Glomerular endothelial cell (primary cell): ENCODE measurements at places on chromosomes 3 and 15. TPM values are rescaled to one million over a fixed set of nuclear protein-coding genes. Genes with fewer than 3 reads are reported as not detected.
A peak's percentile ranks its signal among the peaks of the same experiment; 100 is the strongest.

GRCh38 chr15:77024273-77025082 is 29.6 kb downstream of the PSTPIP1 start:
- no peak for DNase-seq

DNA sequence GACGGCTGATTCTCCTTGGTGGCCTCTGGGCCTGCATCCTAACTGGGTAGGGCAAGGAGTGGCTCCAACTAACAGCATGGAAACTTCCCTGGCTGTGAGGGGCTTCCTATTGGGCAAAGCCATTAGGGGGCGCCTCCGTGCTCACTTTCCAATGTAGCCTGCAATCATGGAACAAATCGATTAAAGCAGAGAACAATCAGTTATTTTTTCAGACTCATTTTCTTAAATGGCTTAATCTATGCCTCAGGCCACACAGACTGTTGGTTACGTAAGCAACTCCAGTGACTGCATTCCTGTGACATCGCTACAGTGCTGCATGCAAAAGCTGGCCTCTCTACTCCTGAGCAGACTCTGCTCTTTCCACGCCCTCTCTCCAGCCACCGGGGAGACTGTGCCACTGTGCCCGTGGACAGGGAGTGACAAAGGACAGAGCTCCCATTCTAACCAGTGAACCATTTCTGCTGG is 278.9 kb downstream of the KLF13 start:
- DNase-seq = no peak

GRCh38 chr3:147518465-147518864 is 109.3 kb downstream of the ZIC1 start:
- no peak for DNase-seq

DNA sequence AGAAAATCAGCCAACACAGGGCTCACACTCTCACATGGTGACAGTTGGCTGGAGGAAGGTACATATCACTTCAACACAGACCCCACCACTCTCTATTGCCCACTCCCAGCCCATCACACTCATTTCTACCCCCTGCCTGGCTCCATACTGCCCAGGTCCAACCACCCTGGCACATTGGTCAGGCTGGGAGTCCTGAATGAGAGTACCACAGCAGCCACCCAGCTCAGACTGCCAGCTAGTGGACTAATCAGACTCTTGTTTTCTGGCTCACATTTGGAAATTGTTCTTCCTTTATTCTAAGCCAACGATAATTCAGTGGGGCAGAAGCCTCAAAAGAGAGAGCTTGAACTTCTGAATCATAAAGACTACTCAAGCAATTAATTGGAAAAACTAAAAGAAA is 20.0 kb downstream of the MRPL46 start:
- DNase-seq = no peak

DNA sequence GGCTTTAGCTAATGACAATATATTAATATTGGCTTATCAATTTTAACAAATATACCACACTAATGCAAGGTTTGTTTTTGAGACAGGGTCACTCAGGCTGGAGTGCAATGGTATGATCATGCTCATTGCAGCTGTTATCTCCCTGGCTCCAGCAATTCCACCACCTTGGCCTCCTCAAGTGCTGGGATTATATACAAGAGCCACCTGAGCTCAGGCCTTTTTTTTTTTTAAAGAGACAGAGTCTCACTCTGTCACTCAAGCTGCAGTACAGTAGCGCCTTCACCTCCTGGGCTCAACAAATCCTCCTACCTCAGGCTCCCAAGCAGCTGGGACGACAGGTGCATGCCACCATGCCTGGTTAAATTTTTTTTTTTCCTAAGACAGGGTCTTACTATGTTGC is 11.7 kb downstream of the DLG1 start:
- DNase-seq = no peak

DNA sequence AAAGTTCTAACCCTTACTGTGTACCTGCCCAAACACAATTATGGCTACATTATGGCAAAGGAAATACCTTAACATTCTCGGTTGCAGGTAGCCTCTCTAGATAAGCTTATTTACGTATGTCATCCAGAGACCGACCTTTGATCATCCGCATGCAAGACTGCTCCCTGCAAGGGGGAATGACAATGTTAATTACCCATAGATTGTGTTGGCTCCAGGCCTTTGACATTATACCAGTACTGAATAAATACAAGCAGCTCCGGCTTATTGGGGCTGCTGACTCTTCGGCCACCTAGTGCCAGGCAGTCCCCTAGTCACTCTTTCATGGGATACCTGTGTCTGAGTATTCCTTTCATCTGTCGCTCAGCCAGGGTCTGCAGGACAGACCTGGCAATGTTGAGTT is 223.5 kb downstream of the DTWD1 start:
- DNase-seq = no peak

GRCh38 chr3:32257641-32258438 is 19.4 kb downstream of the CMTM8 start:
- no peak for DNase-seq

GRCh38 chr3:44114142-44114541 is 127.5 kb upstream of the TOPAZ1 start:
- no peak for DNase-seq

DNA sequence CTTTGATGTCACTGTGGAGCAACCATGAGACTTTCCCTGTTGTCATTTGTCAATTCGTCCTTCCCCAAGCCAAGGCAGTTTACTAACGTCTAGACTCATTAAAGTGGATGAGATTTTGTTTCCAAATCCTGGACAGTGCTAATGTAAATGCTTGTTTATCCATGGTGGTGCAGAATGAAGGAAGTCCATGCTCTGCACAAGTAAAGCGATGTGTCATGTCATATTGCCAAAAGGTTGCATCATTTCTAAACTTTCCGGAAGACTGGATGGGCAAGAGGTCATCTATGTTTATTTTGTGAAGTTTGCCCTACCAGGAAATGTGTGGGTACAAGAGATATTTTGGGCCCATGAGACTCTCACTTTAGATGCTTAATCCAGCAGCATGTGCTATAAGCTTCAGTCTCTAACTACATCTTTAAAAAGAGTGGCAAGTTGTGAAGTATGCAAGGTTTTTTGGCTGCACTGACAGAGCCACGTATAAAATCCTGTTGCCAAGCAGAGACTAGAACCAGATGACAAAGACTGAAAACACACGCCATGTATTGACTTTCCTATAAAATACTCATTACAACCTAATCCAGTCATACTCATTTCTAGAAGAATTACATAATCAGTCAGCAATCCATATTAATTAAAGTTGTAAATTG is 72.1 kb upstream of the FNDC3B start:
- no peak for DNase-seq

DNA sequence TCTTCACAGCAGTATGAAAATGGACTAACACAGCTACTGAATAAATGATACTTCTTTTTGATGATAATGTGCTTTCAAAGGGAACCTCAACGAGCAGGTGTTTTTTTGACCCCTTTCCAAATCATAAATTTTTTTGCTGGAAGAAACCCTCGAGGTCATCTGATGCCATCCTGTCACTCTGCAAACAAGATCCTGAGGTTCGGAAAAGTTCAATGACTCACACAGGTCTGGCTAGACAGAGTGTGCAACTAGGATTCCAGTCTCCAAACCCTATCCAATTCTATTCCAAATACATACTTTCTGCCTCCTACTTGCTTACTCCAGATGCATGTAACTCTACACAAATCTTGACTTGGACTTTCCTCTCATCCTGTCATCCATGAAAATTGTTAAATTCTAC is 124.7 kb downstream of the NEDD4 start:
- DNase-seq = no peak

DNA sequence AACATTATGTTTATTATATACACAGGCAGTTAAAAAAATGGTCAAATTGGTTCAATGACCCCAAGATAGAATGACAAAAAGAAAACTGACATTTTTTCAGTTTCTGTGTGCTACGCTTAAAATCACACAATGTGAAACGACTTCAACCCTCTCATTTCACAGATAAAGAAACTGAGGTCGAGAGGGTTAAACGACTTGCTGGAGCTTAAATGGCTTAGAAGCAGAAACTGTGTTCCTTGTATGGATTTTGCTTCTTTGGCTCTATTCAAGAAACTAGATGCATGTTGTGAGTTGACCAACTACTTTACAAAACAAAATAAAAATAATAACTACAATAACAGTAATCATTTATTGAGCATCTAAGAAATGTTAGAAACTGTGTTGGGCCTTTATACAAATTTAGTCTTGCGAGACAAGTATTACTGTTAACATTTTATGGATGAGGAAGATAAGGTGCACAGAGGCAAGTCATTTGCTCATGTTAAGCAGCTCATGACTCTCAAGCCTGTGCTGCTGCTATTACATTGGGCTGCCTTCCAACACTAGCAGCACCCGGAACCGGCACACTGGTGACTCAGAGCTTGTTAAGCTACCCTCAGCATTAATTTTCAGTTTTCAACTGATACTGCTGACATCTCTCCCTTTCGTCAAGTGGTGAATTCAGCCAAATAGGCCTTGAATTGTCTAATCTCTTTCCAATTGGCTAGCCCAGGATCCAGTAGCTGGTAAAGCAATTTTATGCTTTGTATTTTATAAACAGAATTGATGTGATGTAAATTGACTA is 487.6 kb downstream of the NAALADL2 start:
- peak; percentile 42 for DNase-seq

DNA sequence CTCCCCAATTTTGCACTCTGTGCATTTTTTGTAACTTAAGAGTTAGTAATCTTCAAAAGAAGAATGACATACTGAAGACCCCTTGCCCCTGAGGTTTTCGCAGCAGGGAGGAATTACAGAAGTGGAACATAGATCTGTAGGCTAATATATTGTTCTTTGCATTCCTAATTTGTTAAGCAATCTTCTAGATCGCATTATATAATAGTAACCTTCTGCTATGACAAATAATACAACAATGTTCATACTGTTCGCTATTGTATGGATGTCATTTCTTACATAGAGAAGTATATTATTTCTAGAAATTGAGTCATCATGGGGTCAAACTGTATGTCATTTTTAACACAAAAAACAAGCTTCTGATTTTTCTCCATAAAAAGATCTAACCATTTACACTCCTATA is 95.8 kb upstream of the TGFBR2 start:
- no peak for DNase-seq

GRCh38 chr3:156356537-156357363 is 198.2 kb downstream of the SSR3 start:
- DNase-seq = no peak

DNA sequence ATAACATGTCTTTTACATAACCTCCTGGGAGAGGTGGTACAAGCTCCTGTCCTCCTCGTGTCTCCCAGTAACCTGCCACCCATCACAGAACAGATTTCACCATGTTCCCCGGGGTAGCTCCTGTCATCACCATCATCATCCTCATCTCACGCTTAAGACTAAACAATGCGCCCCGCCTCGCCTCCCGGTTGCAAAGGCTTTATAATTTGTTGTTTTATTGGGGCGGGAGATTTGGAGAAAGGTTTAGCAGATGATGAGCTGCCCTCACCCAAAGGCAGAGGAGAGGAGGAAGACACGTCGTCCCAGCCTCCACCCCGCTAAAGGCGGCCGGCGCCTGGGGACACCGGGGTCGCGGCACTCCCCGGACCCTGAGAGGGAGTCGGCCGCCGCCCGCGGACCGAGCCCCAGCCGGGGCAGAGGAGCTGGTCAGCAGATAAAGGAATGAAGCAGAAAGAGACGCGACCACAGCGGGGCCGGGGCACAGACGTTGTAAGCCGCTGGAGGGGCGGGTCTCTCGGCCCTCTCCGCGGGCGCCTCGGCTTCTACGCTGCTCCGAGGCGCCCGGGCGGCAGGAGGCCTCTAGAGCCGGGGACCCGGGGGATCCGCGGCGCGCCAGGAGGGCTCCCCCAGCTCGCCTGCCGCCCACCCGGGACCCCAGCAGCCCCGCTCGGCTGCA is 589 bp downstream of the HERC1 start:
- DNase-seq = no peak

Gene ZNF502
- total RNA-seq = 2.6 and 3.2 TPM in 2 replicates

Gene SLC51B
- total RNA-seq = not detected in 2 replicates

Gene MUC20
- 0.10 TPM in 1 of 2 replicates, not detected in the other for total RNA-seq

Gene SPRED1
- 13.8 and 22.2 TPM in 2 replicates for total RNA-seq

Gene WNT5A
- total RNA-seq = 33.8 and 44.6 TPM in 2 replicates

Gene CCDC39
- total RNA-seq = 0.06 TPM in 1 of 2 replicates, not detected in the other

Gene PGBD4
- total RNA-seq = 1.1 and 1.5 TPM in 2 replicates

Gene TEX55
- not detected in 2 replicates for total RNA-seq
